GM20000 (cell line): ENCODE measurements at places on chromosomes 7 and 10.

- DNase-seq: no peak
Observed at GRCh38 chr10:125102821-125103220, 57.5 kb downstream of the CTBP2 start.

DNA sequence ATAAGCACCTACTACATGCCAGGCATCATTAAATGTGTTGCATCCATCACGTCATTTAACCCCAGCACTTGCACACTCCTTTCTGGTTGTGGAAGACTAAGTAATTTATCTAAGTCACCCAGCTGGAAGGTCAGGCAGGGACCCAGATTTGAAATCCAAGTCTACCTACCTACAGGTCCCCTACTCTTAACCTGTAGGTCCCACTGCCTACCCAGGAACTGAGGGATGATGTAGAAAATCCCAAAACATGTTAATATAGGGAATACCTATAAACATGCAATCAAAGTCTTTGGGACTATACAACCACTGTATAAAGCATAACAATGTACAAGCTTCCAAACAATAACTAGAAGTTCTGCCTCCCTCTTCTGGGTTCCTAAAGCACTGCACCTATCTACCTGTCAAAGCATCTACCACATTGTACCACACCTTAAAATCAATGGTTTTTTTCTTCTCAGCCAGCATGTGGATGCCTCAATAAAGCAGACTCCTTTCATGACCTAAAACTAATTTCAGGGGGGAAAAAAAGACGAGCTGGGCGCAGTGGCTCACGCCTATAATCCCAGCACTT, 5.6 kb downstream of the IL6 start:
- no peak for DNase-seq

DNA sequence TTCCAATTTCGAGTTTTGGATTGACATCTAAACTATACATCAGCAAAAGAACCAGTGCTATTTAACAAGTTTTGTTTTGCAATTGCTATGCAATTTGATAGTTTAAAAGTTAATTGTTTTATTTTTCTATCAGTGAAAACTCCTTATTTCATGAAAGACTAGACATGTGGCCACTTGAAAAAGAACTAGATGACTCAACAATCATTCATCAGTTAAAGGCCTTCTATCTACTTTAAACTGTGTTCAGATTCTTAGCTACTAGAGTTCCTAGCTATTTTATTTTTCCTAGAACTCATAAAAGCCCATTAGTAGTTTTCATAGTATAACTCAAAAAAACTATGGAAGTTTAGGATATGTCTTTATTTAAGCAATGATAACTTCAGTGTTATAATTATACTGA, 104.6 kb upstream of the LSM8 start:
- no peak for DNase-seq

GRCh38 chr7:12674861-12675260, 12.6 kb upstream of the ARL4A start:
- peak; percentile 22 for DNase-seq

DNA sequence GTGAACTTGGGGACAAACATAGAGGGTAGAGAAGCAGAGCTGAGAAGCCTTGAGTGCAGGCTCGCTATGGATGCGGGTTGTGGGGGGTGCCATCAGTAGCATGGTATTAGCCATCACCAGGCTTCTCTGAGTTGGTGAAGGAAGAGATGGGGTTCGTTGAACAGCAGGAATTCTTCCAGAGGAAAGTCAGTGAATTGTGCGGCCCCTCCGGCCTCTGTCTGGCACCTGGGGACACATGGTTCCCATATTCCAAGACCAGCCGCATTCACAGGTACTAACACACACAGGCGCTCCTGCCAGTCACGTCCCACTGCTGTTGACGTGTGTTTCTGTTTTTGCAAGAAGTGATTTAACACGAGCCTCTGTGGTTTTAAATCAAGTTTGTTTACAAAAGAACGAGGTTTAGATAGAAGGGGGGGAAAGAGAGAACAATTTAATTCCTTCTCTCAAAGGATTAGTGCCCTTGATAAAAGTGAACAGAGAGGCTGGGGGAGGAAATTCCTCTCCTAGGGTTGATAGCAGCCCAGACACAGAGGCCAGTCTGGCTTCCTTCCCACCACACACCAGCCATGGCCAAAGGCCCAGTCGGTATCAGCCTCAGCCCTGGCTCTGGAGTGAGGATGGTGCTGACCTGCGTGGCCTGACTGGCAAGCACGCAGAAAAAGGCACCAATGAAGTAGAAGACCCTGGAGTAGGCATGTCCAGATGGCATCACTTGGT, 252.6 kb upstream of the IGFBP3 start:
- DNase-seq: no peak

GRCh38 chr7:24858108-24858977, 101.1 kb upstream of the GSDME start:
- DNase-seq: no peak

- DNase-seq: no peak
Observed at GRCh38 chr10:119281581-119282071, 74.3 kb downstream of the GRK5 start.

- DNase-seq: peak; percentile 66
Observed at GRCh38 chr7:156780724-156781455, 112.1 kb downstream of the LMBR1 start.

DNA sequence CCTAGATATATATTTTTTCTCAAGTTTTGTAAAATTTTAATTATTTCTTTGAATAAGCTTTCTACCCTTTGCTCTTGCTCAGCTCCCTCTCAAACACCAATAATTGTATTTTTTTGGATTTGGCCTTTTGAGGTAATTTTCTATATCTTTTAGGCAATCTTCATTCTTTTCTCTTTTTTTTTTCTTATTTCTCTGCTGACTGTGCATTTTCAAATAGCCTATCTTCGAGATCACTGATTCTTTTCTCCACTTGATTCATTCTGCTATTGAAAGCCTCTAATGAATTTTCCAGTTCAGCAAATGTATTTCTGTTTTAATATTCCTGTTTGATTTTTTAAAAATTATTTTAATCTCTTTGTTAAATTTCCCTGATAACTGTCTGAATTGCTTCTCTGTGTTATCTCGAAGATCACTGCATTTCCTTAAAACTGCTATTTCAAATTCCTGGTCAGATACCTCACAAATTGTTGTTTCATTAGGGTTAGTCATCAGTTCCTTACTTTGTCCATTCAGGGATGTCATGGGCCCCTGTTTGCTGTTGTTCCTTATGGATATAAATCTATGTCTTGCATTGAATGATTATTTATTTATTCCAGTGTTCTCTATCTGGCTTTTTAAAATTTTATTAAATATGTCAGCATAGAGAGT, 100.1 kb upstream of the UNC5B start:
- DNase-seq: no peak

- DNase-seq: no peak
Observed at GRCh38 chr10:11655836-11656235, 44.4 kb upstream of the USP6NL start.

GRCh38 chr10:68987611-68988010, 992 bp upstream of the KIFBP start:
- DNase-seq: no peak

GRCh38 chr10:30816820-30817171, 187.2 kb upstream of the LYZL2 start:
- no peak for DNase-seq

- DNase-seq: no peak
Observed at GRCh38 chr10:99836711-99837110, 54.3 kb downstream of the ABCC2 start.

GRCh38 chr7:102147008-102147407, 139.7 kb upstream of the SH2B2 start:
- DNase-seq: no peak

DNA sequence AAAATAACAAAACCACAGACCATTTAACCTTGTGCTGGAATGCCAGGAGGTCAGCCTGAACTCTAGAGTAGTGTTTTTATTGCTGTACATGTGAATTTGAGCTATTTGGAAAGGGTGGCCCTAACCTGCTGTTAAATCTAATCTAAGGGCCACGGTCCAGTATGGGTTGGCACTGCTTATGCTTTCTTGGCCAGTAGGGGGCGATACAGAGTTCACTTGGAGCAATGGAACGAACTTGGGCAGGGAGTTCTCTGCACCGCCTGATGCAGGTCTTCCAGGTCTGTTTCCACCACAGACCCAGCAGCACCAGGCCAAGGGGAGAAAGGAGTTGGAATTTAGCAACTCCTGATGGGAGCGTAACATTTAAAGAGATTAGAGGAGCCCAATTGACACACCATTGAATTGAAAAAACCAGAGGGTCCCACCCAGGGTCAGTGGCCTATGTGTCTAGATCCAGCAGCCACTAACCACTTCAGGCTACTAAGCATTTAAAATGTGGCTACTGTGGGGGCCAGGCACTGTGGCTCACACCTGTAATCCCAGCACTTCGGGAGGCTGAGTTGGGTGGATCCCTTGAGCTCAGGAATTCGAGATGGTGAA, 75.7 kb upstream of the EFCAB10 start:
- DNase-seq: peak; percentile 72

DNA sequence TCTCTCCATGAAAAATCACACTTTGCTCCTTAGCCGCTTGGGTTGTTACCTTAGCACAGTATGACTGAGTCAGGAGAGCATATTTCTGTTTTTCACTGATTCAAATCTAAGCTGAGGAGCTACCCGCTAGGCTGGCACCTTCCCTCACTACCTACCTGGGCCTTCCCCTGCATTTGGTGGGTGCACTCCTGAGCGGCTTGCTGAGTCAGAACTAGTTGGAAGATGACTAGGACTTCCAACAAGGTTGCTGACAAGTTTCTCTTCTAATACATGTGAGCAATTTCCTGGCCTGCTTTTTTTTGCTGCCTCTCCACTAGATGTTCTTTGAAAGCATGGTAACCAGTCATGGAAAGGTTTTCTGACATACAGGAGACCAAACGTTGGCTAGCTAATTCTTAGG, 43.8 kb upstream of the SEC61G start:
- no peak for DNase-seq

- DNase-seq: no peak
Observed at GRCh38 chr7:155994279-155994811, 182.1 kb upstream of the SHH start.

DNA sequence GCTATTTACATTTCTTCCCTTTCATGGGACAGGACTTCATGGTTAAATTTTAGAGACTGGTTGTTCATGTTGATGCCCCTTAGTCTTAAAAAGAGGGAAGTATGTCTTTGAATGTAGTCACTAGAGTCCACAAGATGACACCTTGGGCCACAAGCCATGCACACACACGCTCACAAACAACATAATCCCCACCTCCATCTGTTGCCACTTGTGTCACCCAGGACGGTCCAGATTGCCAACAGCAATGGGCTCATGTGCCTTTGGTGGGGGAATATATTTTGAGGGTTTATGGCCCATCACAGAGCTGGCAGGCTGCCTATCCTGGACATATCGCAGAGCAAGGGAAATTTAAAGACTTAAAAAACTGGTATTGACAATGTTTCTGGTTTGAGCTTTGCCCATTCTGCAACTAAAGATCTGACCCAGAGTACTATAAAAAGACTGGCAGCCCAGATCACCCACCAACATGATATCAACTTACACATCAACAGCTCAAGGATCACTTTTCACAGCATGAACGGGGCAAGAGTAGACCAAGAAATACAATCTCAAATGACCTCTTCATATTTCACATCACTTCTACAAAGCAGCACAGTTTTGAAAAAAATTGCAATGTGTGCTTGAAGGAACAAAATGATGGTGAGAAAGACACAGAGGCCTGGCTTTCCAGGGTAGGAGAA, 50.5 kb downstream of the STRA8 start:
- DNase-seq: no peak

DNA sequence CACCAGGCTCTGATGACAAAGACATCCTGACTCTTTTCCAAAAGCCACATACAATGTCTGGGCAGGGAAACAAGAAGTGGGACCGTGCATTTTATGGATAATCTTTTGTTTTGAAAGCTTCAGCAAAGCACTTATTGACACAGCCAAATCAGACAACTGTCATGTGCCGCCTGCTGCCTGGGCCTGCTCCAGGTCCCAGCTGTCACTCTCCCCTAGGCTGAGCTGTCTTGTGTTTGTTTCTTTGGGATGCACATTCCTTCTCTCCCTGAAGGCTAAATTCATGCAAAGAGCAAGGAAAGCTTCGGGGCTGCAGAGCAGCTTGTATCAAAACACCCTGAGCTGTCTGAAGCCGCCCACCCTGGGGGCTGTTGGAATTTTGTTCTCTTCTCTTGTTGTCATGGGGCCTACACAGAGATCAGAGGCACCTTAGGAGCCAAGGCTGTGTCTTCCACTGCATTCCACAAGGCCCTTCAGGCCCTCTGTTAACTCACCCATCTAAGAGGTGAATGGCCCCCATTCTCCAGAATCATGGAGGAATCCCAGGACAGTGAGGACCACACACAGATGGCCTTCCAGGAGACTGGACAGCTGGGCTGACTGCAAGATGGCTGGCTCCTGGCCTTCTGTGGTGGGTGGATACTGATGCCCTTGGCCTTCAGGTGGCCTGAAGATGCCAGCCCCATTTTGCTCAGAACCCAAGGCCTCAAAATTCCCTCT, 17.8 kb upstream of the SLC18A2 start:
- DNase-seq: no peak

DNA sequence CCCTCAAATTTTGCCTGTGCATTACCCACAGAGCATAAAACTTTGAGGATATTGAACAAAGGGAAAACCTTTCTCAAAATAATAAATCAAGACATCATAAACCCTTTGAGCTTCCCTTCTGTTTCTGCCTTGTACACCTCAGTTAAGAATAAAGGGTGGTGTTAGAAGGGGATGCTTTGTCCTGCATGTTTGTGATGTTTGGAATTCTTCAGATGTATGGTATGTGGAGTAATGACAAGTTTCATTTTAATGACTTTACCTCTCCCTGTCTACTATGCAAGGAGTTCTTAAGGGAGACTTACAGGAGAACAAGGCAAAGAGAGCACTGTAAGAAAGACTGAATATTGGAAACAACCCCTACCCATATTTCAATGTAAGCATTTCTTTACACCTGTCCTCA, 99.2 kb downstream of the HECW1 start:
- no peak for DNase-seq

GRCh38 chr7:84914598-84914997, 272.3 kb downstream of the SEMA3D start:
- DNase-seq: no peak

- no peak for DNase-seq
Observed at GRCh38 chr7:106770191-106770590, 94.9 kb upstream of the PIK3CG start.

GRCh38 chr7:155375337-155376277, 77.9 kb downstream of the INSIG1 start:
- no peak for DNase-seq

DNA sequence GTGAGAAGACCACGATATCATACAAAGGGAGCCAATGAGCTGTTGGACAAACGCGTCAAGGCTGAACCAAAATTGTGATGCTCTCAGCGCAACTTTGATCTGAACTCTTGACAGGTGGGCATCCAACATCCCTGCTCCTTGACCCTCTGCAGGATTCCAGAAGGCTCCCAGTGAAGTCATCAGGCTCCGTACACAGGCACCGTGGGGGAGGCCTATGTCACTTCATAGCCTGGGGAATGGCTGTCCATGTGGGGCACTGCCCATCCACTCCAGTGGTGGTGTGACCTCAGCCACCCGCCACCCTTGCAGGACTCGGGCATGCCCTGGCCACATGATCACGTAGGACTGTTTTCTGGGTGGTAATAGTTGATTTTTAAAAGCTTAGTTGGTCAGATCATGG, 233.8 kb upstream of the GRB10 start:
- DNase-seq: no peak

- DNase-seq: peak; percentile 43
Observed at GRCh38 chr10:109978481-109978880, 29.3 kb upstream of the ADD3 start.
